ENCODE measurements at places on chromosomes 7 and 10.

- DNase-seq: no peak
Measured at GRCh38 chr7:99129001-99129400, 14.9 kb downstream of the SMURF1 start.

- DNase-seq: no peak
Measured at GRCh38 chr7:82313269-82313668, 130.3 kb downstream of the CACNA2D1 start.

DNA sequence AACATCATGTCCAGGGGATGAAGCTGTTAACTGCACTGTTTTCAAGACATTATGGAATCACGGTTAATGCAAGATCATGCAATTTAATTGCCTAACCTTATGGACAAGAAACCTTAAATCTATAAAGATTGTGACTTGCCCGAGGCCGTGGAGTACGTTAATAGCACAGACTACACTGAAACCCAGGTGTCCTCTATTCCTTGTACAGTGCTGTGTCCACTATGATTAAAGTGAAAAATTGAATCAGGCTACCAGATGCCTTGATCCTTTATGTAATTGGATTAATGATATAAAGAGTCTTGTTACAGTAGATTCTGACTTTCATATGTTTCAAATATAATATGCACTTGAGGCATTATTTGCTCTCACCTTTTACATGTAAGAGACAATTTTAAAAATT is 33.9 kb upstream of the ETV1 start:
- DNase-seq: no peak

DNA sequence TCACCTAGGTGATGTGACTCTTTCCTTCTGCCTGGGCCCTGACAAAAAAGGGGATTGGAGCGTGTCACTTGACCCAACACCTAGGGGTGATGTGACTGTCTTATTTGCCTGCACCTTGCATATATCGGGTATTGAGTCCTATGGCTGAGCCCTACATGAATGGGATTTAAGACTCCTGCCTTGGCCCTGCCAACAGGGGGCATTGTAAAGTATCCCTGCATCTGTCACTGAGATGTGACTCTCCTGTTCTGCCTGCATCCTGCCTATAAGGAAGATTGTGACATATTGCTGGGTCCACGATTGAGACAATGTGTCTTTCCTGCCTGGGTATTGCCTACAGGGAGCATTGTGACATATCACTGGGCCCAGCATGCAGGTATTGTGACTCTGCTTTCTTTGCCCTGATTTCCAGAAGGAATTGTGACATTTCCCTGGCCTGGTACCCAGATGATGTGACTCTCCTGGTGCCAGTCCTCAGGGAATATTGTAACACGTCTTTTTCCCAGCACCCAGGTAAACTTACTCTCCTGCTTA is 14.2 kb upstream of the ZNF107 start:
- no peak for DNase-seq
